ENCODE measurements at places on chromosomes 3 and 15. TPM values are rescaled to one million over a fixed set of nuclear protein-coding genes. Genes with fewer than 3 reads are reported as not detected.
A peak's percentile ranks its signal among the peaks of the same experiment; 100 is the strongest.

DNA sequence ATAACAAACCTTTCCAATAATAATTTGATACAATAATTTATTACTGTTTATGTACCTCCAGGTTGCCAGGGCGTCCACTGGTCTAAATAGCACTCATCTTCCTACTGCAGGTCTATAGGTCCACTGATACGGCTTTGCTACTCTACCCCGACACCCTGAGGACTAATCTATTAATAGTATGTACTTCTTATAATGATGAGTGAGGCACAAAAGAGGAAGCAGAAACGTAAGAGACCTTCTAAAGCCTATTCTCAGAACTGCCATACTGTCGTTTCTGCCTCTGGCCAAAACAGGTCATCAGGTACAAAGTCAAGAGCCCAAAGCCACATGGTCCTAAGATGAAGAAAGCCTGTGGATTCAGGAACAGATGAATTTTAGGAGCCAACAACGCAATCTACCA, 163.2 kb upstream of the GRM7 start:
- no peak for DNase-seq

DNA sequence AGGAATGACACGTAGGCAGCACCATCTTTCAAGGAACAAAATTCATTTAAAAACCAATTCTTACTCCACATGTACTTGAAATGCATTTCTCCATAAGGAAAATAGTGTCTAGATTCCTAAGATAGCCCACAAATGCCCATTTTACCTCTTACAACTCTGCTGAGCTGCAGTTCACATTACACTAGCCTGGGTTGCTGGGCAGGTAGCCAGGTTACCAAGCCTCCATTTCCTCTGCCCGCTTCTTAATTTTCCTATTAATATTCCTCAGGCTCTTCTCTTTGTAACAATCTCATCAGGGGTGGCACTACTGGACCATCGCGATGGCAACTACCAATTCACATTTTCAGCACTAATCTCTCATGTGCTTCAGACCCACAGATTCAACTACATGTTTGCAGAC, 10.8 kb downstream of the ATP13A3 start:
- peak; percentile 58 for DNase-seq

GRCh38 chr15:62457100-62457499, 292.0 kb upstream of the C2CD4B start:
- DNase-seq: no peak

DNA sequence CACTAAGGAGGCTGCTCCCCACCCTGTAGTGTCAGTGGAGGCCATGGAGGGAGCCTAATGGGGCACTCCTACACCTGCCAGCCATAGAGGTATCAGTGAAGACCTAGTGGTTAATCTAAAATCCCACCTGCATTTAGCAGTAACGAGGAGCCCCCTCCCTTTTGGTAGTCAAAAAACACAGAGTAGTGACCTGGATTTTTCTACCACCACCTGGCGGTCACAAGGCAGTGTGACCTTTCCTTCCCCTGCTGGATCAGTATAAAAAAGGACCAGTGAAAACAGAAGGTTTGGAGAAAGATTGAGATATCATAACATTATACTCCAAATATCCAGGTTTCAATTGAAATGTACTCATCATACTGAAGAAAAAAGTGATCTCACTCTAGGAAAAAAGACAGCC, 241.2 kb downstream of the PYDC2 start:
- DNase-seq: no peak

DNA sequence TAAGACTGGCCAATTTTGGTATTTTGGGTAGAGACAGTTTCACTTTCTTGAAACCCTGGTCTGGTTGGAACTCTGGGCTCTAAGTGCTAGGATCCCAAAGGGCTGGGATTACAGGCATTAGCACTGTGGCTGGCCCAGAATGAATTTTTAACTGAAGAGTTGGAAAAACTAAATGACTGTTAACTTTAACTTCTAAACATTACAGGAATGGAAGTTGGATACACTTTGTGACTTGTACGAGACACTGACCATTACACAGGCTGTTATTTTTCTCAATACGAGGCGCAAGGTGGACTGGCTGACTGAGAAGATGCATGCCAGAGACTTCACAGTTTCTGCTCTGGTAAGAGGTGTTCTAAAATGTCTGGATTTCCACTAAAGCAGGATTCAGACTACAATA, 3.5 kb downstream of the EIF4A2 start:
- no peak for DNase-seq

GRCh38 chr3:58724336-58724735, 57.8 kb upstream of the FAM3D start:
- DNase-seq: no peak

- peak; percentile 82 for DNase-seq
These were observed 5.5 kb downstream of the BCL6 start for GRCh38 chr3:187739561-187740332.

DNA sequence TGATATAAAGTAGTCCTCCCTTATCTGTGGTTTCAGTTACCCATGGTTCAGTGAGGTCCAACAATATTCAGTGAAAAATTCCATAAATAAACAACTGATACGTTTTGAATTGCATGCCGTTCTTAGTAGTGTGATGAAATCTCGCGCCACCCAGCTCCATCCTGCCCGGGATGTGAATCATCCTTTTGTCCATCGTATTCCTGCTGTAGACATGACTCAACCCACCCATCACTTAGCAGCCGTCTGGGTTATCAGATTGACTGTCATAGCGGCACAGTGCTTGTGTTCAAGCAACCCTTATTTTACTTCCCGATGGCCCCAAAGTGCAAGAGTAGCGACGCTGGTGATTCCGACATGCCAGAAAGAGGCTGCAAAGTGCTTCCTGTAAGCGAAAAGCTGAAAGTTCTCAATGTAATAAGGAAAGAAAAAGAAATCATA, 48.0 kb upstream of the MEX3B start:
- peak; percentile 39 for DNase-seq

SPSB4 gene
- total RNA-seq: 0.23 TPM

CCDC13 gene
- total RNA-seq: 0.59 TPM

DOCK3 gene
- 0.26 TPM for total RNA-seq

FEZF2 gene
- total RNA-seq: not detected

ARL8B gene
- 41.0 TPM for total RNA-seq
